NCI-H1417 treated with DMSO at 0.1 percent for 48 hours (cell line): ENCODE measurements at places on chromosomes 5 and 9.

DNA sequence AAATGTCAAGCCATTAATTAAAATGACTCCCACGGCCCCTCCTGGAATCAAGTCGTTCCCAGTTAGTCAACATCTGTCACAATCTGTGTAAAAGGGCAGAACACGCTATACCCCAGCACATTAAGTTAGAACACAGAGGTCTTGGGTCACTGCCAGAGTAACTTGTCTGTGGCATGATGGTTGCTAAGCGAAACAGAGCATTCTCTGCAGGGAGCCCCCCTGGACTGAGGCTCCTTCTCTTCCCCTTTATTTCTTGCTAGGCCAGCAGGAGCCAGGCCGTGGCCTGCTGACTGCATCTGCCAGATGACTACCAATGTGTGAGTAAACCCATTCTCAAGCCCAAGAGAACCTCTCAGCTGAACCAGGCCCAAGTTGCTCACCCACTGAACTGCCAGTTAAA lies 51.9 kb upstream of the ZBED3 start:
- no peak for DNase-seq

DNA sequence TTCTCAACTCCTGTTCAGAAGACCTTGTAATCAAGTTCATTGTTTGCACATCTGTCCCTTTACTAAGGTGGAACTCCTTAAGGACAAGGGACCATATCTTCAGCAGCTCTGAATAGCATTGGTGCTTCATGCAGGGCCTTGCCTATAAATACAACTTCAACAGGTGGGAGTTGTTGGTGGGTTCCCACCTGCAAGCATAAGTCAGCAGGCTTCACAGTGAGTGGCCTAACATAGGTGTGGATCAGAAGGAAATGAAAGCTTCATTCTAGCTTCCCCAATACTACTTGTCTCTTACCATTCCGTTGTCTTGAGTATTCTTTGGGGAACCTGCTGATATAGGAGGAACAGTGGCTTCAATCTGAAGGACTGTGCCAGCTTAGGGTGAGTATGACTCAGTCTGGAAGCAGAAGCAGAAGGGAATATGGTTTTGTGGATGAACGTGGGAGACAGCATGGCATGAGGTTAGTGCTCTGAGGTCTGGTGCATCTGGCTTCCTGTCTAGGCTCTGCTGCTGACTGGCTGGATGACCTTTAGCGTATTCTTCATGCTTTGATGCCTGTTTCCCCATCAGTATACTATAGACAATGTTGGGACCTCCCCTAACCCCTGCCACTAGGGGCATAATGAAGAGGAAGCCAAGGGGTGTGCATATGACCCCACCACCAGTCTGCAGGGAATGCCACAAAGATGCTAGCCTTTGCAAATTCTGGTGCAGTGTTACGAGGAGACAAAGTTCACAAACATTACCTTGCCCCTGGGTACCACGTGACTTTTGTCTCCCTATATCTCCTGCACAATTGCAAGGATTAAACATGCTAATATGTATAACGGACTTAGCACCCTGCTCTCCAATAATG lies 192.3 kb downstream of the PALM2AKAP2 start:
- DNase-seq, result no peak

DNA sequence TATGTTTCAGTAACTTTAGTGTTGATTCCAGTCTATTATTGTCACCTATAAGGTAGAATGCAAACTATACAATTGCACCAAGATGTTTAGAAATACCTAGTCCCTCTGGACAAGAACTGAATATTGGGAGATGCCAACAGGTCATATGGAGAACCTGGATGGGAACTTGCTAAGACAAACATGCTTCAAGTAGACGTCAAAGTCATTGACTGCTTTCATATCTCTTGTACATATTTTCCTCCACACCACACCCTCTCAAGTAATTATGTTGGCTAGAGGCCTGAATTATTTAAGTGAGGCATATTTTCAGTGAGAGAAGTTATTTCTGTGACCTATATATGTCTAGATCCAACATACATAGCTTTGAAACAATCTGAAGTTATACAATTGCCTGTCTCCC lies 453.3 kb downstream of the ELAVL2 start:
- DNase-seq, result no peak

DNA sequence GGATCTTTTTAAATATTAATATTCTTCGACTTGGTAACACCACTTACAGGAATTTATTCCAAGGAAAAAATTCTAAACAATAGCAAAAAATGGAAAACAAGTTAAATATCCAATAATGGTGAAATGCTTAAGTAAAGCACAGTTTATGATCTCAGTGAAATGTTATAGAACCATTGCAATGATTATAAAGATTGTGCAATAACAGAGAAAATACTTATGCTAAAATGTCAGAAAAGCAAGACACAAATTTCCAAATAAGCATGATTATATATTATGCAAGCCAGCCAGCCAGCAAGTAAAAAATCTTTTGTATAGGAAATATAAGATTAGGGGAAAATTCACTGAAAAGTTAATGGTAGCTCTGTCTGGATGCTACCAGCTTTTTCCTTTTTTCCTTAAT lies 102.7 kb upstream of the EFNA5 start:
- DNase-seq, result no peak

- no peak for DNase-seq
Observed at GRCh38 chr5:133848341-133848811, 120.0 kb downstream of the C5orf15 start.

GRCh38 chr9:81549500-81550206 lies 139.7 kb downstream of the TLE1 start:
- DNase-seq, result no peak

GRCh38 chr5:134025786-134026185 lies 21.0 kb upstream of the VDAC1 start:
- DNase-seq, result no peak

GRCh38 chr9:76626141-76626540 lies 138.1 kb upstream of the PCA3 start:
- no peak for DNase-seq

DNA sequence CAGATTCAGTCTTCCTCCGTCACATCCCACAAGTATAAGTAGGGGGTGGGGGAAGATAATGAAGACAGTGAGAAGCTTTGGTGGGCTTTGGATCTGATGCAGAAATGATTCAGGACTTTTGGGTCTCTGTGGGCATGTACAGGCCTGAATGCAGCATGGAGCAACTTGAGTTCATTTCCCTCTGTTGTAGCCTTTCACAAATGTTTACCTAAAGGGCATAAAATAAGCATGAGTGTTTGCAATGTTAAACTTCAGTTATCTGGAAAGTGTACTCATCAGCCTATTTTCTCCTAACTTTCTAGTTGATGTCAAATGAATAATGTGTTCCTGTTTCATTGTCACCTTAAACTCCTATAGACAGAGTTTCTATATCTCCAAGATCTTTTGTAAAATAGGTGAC lies 39.3 kb downstream of the GARNL3 start:
- DNase-seq, result no peak

- DNase-seq, result no peak
Observed at GRCh38 chr5:171288066-171288465, 21.0 kb upstream of the TLX3 start.

GRCh38 chr5:170479484-170479883 lies 24.3 kb upstream of the KCNIP1 start:
- no peak for DNase-seq

DNA sequence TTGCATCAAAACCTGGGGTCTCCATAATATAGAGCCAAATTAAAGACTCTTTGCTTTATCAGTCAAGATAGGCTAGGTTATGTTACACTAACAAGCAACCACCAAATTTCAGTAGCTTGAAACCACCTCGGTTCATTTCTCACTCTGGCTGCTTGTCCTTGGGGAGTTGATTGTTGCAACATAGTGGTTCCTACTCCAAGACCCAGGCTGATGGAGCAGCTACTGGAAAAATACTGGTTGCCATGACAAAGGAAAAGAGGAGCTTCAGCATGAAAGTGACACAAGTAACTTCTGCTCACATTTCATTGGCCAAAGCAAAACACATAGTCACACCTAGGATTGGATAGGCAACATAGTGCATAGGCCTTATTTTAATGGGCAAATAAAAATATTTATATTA lies 18.5 kb upstream of the RCL1 start:
- no peak for DNase-seq

- no peak for DNase-seq
Observed at GRCh38 chr5:52876456-52876855, 88.7 kb downstream of the ITGA1 start.

DNA sequence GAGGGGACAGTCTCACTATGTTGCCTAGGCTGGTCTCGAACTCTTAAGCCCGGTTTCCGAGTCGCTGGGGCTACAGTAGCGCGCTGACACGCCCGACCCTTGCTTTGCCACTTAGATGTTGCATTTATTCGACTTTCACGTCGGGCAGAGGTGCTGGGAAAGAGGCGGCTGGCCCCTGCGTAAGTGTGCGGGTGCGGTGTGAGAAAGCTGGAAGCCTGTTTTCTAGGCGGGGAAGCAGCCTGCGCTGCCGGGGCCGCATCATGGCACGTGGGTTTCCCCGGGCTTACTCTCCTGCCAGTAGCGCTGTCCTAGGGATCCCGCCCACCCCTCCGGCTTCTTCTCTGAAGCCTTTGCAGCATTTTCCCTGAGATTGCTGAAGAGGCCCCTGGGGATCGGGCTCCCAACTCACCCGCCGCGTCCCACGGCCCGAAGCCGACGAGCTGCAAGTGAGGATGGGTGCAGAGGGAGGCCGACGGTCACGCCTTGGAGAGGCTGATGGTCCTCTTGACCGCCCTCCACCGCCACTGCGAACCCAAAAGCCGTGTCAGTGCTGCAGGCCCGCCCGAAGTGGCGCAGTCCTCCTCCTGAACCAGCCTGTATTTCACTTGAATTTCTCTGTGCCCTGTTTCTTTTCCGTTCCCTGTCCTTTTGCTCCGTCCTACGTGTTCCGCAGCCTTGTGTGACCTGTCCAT lies 5.8 kb upstream of the TRIM41 start:
- DNase-seq, result no peak

- no peak for DNase-seq
Observed at GRCh38 chr5:173831196-173831914, 56.8 kb upstream of the CPEB4 start.

DNA sequence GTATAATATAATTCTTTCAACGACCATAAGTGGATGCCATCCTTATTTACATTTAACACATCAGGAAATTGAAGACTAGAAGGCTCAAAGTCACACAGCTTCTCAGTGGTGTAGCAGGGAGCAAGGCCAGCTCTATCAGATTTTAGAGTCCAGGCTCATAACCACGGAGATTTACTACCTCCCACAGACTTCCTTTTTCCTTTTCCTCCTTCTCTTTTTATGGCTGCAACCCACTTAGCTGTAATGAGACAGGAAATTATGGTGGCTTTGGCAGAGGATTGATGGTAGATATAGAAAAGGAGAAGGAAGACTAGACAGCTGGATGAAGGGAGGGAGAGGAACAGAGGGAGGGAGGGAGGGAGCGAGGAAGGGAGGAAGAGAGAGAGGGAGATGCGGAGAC lies 47.4 kb downstream of the SPEF2 start:
- DNase-seq, result no peak
